ENCODE measurements at places on chromosomes 6 and 20. TPM values are rescaled to one million over a fixed set of nuclear protein-coding genes. Genes with fewer than 3 reads are reported as not detected.

The KCNB1 gene
- polyA plus RNA-seq = not detected

- no peak for DNase-seq
Observed at GRCh38 chr6:170147832-170148708, 142.8 kb downstream of the DLL1 start.

- DNase-seq = no peak
Observed at GRCh38 chr20:11246251-11246775, 572.5 kb upstream of the JAG1 start.

- no peak for DNase-seq
Observed at GRCh38 chr6:71345476-71346333, 57.1 kb downstream of the OGFRL1 start.

GRCh38 chr20:10490706-10491105 lies 55.6 kb downstream of the SLX4IP start:
- no peak for DNase-seq

- no peak for DNase-seq
Observed at GRCh38 chr6:158303210-158303731, 9.0 kb upstream of the TULP4 start.

DNA sequence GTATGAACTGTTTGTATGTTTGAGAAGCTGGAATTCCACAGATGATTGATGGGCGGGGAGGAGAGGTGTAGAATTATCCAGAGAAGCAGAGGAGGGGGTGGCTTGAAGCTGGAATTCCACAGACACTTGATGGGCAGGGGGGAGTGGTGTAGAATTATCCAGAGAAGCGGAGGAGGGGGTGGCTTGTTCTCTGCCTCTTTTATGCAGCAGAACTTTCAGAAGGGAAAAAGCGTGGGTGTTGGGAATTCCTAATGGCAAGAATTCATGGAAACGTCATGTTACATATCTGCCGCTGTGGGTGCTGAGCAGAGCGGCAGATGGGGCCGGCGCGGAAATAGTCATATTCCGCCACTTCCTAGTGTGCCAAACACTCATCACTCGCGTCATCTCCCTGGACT lies 167.9 kb upstream of the KCNG1 start:
- DNase-seq = no peak

- no peak for DNase-seq
Observed at GRCh38 chr20:3251806-3252205, 12.8 kb upstream of the SLC4A11 start.

DNA sequence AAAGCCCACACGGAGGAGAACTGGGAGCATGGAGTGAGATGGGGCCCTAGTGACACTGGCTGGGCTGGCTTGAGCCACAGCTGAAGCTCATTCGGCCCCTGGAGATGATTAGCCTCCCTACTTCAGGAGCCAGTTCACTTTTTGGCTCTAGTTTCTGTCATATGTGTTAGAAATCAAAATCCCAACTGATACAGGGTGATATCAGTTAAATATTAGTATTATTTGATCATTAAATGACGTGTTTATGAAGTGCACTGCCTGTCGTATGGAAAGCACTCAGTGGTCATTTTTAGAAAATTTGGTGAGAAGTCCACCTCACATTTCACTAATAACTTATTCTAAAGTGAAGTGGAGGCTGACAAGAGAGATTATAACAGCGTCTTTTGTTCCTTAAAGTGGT lies 59.0 kb downstream of the TULP4 start:
- DNase-seq = no peak

DNA sequence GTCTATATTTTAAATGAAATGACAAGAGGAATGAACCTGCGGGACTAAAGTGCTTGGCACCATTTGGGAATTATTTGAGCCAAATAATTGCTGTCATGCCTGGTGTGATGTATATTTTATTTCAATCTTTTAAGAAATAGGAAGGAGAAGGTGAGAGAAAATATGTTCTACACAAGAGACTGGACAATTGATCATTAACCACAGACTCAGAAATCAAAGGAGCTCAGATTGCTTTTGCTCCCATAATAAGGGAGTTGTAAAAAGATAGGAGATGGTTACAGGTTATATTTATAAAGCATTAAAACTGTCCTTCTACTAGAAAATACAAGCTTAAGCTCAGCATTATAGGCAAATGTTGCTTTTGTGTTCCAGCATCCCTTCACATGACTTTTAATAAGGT lies 515.2 kb upstream of the SULF2 start:
- no peak for DNase-seq

DNA sequence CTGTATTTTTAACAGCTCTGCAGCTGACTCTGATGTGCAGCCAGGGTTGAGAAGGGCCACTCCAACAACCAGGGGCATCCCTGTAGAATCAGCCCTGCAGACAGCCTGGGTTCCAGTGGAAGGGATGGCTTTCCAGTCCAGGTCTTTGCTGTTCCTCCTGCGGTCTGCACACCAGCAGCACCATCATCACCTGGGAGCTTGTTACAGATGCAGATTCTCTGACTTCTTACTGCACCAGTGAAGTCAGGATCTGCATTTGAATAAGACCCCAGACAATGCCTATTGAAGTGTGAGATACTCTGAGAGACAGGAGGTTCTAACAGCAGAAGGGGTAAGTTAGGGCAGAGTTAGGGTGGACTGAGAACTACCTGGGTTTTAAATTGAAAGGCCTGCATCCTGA lies 151.3 kb downstream of the F13A1 start:
- no peak for DNase-seq

The ID4 gene
- not detected for polyA plus RNA-seq

The PRKN gene
- polyA plus RNA-seq = 0.15 TPM

GRCh38 chr6:124356811-124357210 lies 553.1 kb downstream of the NKAIN2 start:
- DNase-seq = no peak

DNA sequence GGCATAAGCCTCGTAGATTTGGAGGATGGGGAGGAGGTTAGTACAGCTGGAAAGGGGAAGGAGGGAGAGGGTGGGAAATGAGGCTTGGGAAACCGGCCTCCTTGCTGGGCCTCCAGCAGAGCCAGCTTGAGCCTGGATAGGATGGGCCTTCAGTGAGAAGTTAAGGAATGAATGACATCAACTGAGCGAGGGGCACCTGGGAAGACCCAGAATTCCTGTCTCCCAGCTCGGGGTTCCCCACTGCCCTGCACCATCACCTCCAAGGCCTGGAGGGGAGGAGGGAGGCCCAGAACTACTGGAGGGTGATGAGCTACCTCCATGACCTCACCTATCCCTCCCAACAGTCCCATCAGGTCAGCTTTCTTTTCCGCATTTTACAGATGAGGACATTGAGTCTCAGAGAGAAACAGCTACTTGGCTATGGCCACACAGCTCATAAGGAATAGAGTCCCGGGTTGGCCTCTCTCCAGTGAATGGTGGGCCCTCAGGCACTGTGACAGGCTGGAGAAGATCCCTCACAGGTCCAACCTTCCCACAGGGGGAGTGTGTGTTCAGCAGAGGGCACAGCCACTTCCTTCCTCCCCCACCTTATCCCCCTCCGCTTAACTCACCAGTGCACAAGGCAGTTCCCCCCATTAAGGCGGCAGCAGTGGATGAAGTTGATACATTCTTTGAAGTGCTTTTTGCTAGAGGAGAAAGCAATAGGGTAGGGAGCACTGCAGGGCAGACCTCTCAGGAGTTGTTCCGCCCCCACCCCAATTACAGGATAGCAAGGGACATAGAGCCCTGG lies 6.8 kb downstream of the DUSP15 start:
- no peak for DNase-seq

The SMLR1 gene
- polyA plus RNA-seq = not detected

Data from foreskin keratinocyte (primary cell).